Mesothelial cell of epicardium (in vitro differentiated cells): ENCODE measurements at places on chromosomes 1 and 21. TPM values are rescaled to one million over a fixed set of nuclear protein-coding genes. Genes with fewer than 3 reads are reported as not detected.

DNA sequence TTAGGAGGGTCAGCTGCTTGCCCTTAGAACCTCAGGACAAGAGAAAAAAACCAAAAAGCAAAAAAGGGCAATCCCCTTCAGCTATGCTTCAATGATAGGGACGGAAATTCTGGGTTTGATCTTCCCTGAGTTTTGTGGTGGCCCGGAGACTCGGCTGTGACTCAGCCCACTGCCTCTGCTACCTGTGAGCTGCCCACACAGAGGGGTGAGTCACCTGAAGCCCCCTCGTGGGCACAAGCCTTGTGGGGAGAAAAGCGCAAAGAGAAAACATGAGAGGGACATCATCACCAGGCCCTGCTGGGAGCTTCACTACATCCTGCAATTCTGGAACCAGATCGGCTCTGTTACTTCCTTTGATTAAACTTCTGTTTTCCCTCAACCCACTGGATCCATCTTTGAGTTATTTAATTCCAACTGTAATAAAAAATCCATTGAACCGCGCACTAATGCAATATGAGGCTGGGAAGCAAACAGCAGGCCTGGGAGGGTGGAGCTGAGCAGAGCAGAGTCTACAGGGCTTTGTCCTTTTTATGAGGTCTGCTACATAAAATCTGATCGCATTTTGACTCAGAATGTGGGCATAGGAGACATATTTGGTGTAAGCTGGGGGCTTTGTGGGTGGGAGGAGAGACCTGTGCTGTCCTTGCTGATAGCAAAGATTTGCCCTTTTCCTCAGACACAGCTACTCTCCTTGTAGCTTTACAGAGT, 58.7 kb upstream of the STUM start:
- no peak overlapping the region for H3K4me3 ChIP-seq
- peaks cover 25% of the 10 kb centered on the region for H3K27me3 ChIP-seq
- H3K27ac ChIP-seq = no peak overlapping the region
- H3K4me1 ChIP-seq = no peaks in the 10 kb centered on the region
- DNase-seq = no peak

DNA sequence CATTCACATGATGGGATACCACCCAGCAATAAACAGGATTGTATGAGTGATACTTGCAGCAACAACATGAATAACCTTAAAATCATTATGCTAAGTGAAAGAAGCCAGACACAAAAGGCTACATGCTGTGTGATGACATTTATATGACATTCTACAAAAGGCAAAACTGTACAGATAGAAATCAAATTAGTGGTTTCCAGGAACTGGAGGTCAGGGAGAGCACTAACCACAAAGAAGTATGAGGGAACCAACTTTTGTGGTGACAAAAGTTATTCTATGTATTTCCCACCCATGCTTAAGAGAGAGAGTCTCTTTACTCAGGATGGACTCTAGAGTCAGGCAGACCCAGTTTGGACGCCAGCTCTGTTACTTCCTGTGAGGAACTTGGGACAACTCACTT, 364.5 kb upstream of the DAB1 start:
- peaks cover 5% of the 10 kb centered on the region for H3K27me3 ChIP-seq
- peaks cover 5% of the 10 kb centered on the region for H3K4me1 ChIP-seq
- no peak overlapping the region for H3K27ac ChIP-seq
- DNase-seq = no peak
- H3K4me3 ChIP-seq = no peak overlapping the region
- H3K36me3 ChIP-seq = no peaks in the 10 kb centered on the region

NBPF10 gene
- 6.3 to 7.0 TPM (median 6.4 TPM) in 3 replicates for total RNA-seq

DNA sequence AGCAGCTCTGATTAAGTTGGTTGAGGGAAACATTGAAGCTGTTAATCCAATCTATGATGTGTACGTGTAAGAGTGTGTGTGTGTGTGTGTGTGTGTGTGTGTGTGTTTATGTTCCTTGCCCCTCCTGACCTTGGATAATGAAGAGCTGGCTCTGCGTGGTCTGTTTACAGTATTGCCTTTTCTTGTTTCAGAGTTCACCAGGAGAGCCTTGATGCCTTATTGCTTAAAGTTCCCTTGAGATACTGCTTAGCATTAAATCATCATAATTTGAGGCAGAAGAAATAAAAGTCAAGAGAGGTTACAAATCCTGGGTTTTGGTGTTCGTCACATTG, 36.4 kb downstream of the CAPN8 start:
- peaks cover 17% of the 10 kb centered on the region for H3K27me3 ChIP-seq
- no peak for DNase-seq
- no peak overlapping the region for H3K27ac ChIP-seq

FCRLB gene
- total RNA-seq = 0.47 to 0.62 TPM (median 0.59 TPM) in 3 replicates

DNA sequence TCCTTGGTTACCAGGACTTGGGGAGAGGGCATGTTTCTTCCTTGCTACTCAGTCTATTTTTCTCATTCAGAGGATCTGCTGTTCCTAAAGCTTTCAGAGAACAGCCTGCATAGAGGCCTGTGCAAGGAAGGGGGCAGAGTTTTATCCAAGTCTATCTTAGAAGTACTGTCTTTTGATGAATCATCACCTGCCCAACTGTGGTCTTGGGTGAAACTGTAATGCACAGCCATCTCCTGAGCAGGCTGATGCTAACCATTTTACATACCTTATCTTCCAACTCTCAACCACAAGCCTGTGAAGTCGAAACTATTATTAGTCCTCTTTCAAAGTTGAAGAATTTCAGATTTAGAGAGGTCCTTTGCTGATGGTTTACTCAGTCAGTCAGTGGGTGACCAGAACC, 368.0 kb downstream of the HHAT start:
- peaks cover 3% of the 10 kb centered on the region for H3K36me3 ChIP-seq
- H3K4me3 ChIP-seq = no peak overlapping the region
- peaks cover 22% of the 10 kb centered on the region for H3K27me3 ChIP-seq
- H3K27ac ChIP-seq = no peak overlapping the region
- DNase-seq = no peak

GRCh38 chr1:198253668-198254067, 96.9 kb downstream of the NEK7 start:
- peaks cover 2% of the 10 kb centered on the region for H3K4me1 ChIP-seq
- peaks cover 9% of the 10 kb centered on the region for H3K36me3 ChIP-seq
- H3K4me3 ChIP-seq = no peak overlapping the region

DNA sequence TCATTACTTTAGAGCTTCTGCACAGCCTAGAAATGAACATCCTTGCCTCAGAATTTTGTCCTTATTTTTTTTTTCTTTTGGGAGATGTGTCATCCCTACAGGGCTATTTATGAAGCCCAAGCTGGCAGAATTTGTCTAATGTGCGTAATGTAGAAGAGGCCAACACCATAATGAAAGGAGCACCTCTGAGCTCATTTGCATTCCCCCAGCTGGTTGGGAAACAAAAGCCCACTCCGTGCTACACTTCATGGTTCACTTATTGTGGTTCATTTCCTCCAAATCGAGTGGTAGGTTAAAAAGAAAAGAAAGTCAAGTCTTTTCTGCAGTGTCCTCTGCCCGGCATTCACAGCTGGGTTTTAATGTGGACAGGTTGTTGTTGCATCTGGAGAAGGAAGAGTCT, 73.5 kb downstream of the KAZN start:
- H3K27ac ChIP-seq = peak overlapping the region; percentile 51
- H3K4me1 ChIP-seq = peaks cover 29% of the 10 kb centered on the region
- peaks cover 2% of the 10 kb centered on the region for H3K27me3 ChIP-seq
- H3K4me3 ChIP-seq = no peak overlapping the region
- peaks cover 13% of the 10 kb centered on the region for H3K36me3 ChIP-seq

GRCh38 chr1:2833454-2834145, 32.1 kb upstream of the TTC34 start:
- H3K36me3 ChIP-seq = peaks cover 3% of the 10 kb centered on the region
- H3K4me1 ChIP-seq = no peaks in the 10 kb centered on the region
- no peaks in the 10 kb centered on the region for H3K27me3 ChIP-seq

- no peak overlapping the region for H3K4me3 ChIP-seq
- H3K36me3 ChIP-seq = peaks cover 51% of the 10 kb centered on the region
- H3K4me1 ChIP-seq = no peaks in the 10 kb centered on the region
- DNase-seq = no peak
These were observed 61.1 kb downstream of the HNRNPR start for GRCh38 chr1:23282957-23283356.

GRCh38 chr1:201013991-201014815, 9.3 kb downstream of the KIF21B start:
- no peak for DNase-seq
- H3K27ac ChIP-seq = no peak overlapping the region
- H3K4me3 ChIP-seq = no peak overlapping the region

DNA sequence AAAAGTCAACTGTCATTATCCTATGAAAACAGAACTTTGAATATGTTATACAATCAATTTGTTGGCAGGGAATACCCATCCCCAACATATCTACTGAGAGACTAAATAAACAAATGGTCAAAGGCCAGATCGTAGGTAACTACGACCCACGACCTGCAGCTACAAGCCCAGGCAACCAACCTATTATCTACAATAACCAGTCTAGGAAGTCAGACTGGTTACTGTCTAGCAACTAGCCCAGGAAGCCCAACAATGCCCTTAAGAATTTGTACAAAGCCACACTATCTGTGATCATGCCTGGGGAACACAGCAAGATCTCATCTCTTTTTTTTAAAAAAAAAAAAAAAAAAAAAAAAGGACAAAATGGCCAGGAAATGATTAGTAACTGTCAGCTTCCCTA, 58.7 kb downstream of the SMYD3 start:
- H3K36me3 ChIP-seq = no peaks in the 10 kb centered on the region
- no peak overlapping the region for H3K4me3 ChIP-seq
- peaks cover 23% of the 10 kb centered on the region for H3K4me1 ChIP-seq
- no peak overlapping the region for H3K27ac ChIP-seq
- no peaks in the 10 kb centered on the region for H3K27me3 ChIP-seq

- no peak overlapping the region for H3K27ac ChIP-seq
- H3K4me3 ChIP-seq = no peak overlapping the region
- H3K27me3 ChIP-seq = peaks cover 65% of the 10 kb centered on the region
- no peaks in the 10 kb centered on the region for H3K36me3 ChIP-seq
These were observed 20.5 kb upstream of the TRABD2B start for GRCh38 chr1:48017716-48018115.

GRCh38 chr1:83692524-83693381, 306.2 kb downstream of the TTLL7 start:
- peaks cover 6% of the 10 kb centered on the region for H3K36me3 ChIP-seq
- H3K4me1 ChIP-seq = peaks cover 36% of the 10 kb centered on the region
- H3K27ac ChIP-seq = no peak overlapping the region
- DNase-seq = no peak
- H3K4me3 ChIP-seq = peak overlapping the region; percentile 57

DNA sequence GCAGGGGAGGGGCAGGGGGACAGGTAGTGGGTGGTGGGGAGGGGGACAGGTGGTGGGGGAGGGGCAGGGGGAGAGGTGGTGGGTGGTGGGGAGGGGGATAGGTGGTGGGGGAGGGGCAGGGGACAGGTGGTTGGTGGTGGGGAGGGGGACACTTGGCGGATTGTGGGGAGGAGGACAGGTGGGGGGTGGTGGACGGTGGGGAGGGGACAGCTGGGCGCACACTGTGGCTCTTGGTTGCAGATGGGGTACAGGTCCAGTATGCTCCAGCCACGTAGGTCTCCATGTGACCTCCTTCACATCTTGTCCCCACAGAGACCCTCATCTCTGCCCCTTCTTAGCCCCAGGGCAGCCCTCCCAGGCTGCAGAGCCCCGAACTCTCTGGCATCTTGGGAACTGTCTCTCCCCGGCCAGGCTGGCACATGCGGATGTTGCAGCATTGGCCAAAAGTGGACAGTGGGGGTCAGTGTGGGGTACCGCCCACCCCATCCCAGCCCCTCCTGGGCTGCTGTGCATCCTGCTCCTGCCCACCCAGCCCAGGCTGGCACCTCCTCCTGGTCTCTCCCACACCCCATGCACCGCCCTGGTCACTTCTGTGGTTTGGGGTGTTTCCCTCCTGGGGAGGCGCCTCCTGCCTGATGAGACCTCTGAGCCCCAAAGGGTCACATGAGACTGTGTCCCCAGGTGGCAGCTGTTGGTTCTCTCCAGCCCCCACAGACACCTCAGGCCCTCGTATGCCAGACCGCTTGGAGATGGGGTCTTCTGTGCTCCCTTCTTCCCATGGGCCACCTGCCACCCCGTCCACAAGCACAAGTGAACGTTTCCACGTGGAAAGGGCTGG, 7.6 kb upstream of the SLC19A1 start:
- H3K27me3 ChIP-seq = no peaks in the 10 kb centered on the region
- no peak overlapping the region for H3K27ac ChIP-seq
- H3K36me3 ChIP-seq = no peaks in the 10 kb centered on the region
- H3K4me1 ChIP-seq = peaks cover 46% of the 10 kb centered on the region
- DNase-seq = peak; percentile 11
- no peak overlapping the region for H3K4me3 ChIP-seq

DNA sequence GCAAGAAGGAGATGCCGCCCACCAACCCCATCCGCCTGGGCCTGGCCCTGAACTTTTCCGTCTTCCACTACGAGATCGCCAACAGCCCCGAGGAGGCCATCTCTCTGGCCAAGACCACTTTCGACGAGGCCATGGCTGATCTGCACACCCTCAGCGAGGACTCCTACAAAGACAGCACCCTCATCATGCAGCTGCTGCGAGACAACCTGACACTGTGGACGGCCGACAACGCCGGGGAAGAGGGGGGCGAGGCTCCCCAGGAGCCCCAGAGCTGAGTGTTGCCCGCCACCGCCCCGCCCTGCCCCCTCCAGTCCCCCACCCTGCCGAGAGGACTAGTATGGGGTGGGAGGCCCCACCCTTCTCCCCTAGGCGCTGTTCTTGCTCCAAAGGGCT, 732 bp downstream of the SFN start:
- H3K27me3 ChIP-seq = no peaks in the 10 kb centered on the region
- H3K4me3 ChIP-seq = peak overlapping the region; percentile 85
- H3K27ac ChIP-seq = no peak overlapping the region
- H3K36me3 ChIP-seq = no peaks in the 10 kb centered on the region
- peaks cover 23% of the 10 kb centered on the region for H3K4me1 ChIP-seq

DNA sequence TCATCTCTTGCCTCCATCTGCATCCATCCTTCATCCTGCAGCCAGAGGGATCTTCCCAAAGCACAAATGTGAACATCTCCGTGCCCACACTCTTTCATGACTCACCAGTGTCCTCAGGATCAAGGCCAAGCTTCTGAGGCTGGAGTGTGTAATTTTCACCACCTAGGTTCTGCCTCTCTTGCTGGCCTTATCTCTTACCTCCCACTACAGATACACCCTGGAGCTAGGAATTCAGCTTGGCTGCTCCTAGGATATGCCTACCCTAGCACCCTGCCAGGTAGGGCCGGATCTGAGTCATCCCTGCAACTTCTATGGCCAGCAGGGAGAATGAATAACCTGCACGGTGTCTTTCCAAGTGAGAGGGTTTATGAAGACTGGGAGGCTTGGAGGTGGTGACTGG, 208.7 kb upstream of the CSF3R start:
- H3K4me1 ChIP-seq = no peaks in the 10 kb centered on the region
- H3K27me3 ChIP-seq = peaks cover 39% of the 10 kb centered on the region
- no peak for DNase-seq
- H3K4me3 ChIP-seq = no peak overlapping the region

DNA sequence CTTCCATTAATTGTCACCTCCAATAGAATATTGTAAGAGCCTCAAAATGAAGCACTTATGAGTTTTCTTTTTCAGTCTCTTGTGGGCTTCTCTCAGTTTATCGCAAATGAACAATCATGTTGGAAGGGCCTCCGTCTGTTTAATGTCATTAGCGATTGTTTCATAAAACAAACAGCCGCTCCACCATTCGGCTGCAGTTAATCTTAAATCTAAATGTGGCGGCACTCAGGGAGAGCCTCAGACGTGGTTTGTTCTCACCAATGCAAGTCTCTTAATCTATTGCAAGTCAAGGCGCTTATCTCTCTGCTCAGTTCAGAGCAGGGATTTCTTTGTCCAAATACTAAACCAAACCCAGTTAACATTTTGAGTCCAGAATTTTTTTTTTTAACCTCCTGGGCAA, 34.9 kb upstream of the ESRRG start:
- H3K4me3 ChIP-seq = no peak overlapping the region
- no peak overlapping the region for H3K27ac ChIP-seq
- H3K27me3 ChIP-seq = no peaks in the 10 kb centered on the region
- H3K36me3 ChIP-seq = no peaks in the 10 kb centered on the region

FCRL6 gene
- total RNA-seq = 0.60 to 0.62 TPM (median 0.61 TPM) in 3 replicates

UTS2 gene
- total RNA-seq = not detected in 3 replicates
